Right ventricle myocardium inferior (tissue), 1 donor: ENCODE measurements at places on chromosomes 3 and 15. TPM values are rescaled to one million over a fixed set of nuclear protein-coding genes. Genes with fewer than 3 reads are reported as not detected.
A peak's percentile ranks its signal among the peaks of the same experiment; 100 is the strongest.

GRCh38 chr3:169539856-169540255 is 123.7 kb downstream of the MECOM start:
- DNase-seq = no peak

GRCh38 chr15:44312108-44312507 is 23.6 kb downstream of the GOLM2 start:
- DNase-seq = no peak

Gene GRAMD1C
- 2.4 TPM for total RNA-seq

Gene LMCD1
- 48.1 TPM for total RNA-seq

GRCh38 chr3:173785004-173785403 is 387.5 kb downstream of the NLGN1 start:
- no peak for DNase-seq

DNA sequence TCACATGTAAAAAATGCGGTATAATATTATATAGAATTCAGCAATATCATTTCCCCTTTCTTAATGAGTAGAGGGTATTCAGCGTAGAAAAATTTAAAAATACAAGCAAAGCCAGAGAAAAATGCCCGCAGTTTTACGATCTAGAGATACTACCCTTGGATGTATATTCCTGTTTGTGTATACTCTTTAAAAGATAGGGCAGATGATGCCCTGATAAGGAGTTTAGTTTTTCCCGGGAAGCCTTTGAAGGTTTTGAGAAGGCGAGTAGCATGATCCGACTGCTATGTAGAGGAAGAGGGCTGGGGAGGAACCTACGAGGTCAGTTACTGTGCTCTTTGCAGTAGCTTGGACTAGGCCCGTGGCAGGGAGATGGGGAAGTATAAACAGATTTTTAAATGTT is 1.2 kb downstream of the YEATS2 start:
- no peak for DNase-seq

Gene ACKR2
- total RNA-seq = 0.89 TPM

- no peak for DNase-seq
Measured at GRCh38 chr3:194685065-194685717, 492 bp upstream of the FAM43A start.

- DNase-seq = no peak
Measured at GRCh38 chr15:38549222-38549621, 15.4 kb downstream of the RASGRP1 start.

Gene IL16
- 3.7 TPM for total RNA-seq

Gene KLHL40
- total RNA-seq = not detected

- DNase-seq = no peak
Measured at GRCh38 chr15:29664406-29664805, 157.9 kb downstream of the TJP1 start.

DNA sequence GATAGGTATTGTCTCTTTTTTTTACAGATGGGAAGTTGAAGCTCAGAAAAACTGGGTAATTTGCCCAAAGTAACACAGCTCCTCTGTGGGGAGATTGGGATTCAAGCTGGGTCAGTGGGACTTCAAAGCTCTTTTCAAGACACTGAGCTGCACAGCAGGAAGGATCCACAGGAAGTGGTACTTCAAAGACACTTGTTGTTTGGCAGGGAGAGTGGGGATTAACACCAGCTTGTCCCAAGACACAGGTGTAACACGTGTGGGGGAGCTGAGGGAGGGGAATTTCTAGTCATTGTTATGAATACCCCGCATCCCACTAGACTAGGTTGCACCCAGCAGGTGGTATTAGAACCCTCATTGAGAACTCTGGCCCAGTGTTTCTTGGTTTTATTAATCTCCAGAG is 116.0 kb downstream of the FOXB1 start:
- DNase-seq = no peak

- DNase-seq = no peak
Measured at GRCh38 chr15:40330368-40330836, 6.9 kb downstream of the INAFM2 start.

DNA sequence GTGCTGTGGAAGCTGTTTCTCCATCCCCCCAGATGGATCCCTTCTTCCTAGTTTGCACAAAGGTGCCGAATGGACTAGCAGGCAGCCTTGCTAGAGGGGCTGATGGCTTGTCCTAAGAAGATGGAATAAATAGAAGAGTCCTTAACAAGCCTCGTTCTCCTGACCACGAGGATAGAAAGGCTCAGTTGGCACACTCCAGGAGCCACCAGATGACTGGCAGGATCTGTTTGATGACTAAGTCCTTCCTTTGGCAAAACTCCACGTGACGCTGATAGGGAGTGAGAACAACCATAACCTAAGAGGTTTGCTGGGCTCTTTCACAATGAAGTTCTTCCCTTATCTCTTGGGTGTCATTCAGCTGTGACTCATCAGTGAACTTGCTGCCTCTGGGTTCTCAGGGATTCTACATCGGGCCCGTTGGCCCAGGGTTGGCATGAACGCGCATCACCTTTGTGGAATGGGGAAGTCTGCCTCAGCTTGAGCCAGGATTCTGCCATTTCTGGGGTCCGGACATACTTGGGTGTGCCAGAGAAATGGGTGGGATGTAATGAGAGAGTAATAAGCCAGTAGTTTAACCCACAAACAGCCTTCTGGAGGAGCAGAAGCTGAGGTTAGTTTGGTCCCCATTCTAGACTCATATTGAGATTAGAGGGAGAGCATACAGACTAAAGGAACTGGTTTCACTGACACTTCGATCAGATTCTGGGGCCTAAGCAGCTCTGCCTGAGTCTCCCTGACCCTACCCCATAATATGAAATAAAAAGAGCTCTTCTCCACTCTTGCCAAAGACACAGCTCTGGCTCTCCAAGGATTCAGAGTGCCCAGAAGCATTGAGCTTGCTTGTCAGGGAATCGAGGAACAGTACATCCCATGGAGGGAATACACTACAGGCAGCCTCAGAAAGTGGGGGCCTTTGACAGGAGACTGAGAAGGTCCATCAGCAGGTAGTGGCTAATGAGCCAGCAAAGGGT is 2.0 kb upstream of the MELTF start:
- no peak for DNase-seq

DNA sequence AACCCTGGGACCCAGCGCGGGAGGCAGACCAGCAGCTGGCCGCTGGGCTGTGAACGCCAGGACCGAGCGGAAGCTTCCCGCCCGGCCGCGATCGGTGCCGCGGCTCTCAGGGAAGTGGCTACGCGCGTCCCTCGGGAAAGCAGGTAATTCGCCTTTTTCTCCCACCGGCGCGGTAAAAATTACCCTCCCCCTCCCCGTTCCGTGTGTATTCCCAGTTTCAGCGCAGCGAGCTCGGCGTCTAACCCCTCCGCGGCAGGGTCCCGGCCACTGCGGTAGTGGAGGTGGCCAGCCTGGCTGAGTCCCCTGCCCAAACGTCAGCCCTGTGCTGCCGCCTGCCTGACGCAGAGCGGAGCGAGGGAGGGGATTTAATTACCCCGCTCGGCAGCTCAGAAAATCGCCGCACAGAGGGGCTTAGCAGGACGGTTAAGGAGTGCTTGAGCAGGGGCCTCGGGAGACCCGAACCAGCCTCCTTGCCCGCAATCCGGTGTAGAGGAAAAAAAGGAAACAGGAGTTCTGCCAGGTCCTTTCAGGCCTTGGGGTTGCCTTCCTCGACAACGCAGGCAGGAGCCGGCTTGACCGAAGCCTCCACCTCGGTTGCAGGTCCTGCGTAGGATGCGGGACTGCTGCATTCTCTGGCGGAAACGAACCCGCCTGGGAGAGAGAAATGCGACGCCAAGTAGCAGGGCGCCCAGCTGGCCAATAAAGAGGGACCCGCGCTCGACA is 2.9 kb downstream of the GATA2 start:
- DNase-seq = peak; percentile 73

Gene CDHR4
- total RNA-seq = not detected

Gene DHX30
- total RNA-seq = 47.2 TPM

- no peak for DNase-seq
Measured at GRCh38 chr3:112409041-112409440, 76.1 kb downstream of the CD200 start.

DNA sequence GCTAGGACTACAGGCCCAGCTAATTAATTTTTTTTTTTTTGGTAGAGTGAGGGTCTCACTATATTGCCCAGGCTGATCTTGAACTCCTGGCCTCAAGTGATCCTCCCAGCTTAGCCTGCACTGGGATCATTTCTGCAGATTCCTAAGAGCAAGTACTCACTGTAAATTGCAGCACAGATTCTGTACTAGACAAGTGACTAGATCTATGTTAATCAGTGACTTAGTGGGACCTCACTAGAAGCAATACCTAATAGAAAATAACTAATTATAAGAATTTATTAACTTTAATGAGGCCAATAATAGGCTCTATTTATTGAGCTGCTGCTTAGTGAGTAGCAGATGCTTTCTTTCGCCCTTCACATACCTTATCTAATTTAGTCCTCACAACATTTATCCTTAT is 10.6 kb upstream of the UTS2B start:
- no peak for DNase-seq

DNA sequence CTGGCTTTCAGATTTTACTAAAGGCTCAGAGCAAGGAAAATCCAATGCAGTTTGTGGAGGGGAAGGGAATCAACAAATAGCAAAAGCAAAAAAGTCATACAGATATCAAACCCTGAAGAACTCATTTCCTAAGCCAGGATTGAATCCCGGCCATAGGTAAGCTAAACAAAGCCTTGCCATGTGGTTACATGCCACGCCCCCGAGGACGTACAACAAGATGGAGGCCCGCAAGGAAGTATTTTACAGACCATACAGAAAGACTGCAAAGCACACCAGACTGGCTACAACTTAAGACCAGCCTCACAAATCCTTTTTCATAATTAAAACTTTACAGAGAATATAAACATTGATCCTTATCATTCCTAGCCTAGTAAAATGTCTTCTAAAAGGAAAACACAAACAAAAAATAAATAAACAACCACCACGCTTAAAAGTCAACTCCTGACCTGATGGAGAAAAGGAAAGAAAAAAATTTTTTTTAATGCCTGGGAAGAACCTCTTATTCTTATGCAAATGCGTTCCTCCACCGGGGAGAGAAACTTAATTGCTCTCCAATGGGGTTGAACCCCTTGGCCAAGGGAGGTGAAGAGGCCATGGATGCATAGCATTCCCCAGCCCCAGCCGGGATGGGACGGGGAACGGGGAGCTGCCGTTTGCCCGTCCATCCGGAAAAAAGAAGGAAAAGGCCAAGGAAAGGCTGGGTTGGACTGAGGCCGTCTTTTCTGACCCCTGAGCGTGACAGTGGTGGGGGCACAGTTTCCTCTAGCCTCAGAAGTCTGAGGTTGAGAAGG is 39.3 kb downstream of the IL1RAP start:
- no peak for DNase-seq

DNA sequence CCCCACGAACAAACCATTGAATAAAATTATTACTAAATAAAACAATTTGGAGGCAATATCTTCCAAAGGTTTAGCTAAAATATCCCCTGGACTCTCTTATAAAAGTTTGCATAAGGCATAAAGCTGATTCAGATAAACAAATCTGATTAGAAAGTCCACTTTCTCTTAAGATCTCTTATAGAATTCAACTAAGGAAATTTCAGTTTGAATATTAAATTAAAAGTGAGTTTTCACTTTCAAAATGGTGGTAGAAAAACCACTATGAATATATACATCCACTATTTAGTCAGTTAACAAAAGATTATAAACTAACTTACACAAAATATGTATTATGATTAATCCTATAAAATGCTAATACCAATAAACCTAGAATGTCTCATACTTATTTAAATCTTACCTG is 424.9 kb downstream of the MECOM start:
- DNase-seq = no peak

GRCh38 chr3:48715174-48715800 is 1.7 kb downstream of the IP6K2 start:
- DNase-seq = no peak

GRCh38 chr3:167611718-167612117 is 42.0 kb downstream of the WDR49 start:
- DNase-seq = no peak

DNA sequence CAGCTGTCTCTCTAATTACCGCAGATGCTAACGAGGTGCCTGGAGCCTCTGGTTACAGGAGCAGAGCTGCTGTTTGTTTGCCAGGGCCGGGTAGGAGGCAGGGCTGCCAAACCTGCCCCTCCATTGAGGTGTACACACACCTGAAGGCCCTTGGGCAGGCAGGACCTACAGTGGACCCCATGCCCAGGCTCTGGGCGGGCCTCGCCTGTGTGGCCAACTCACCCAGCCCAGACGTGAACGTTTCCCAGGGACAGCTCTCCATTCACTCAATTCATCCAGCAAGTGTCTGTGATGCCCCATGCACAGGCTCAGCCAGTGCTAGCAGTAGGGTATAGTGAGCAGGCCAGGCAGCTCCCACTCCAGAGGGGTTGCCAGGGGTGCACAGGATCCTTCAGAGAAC is 43.7 kb downstream of the PLXNA1 start:
- DNase-seq = peak; percentile 54

GRCh38 chr15:39580485-39581241 is at the start of gene THBS1:
Gene THBS1 (plus strand): TSS chr15:39581079. CDS start chr15:39581858, 779 bp downstream.
- DNase-seq = peak; percentile 90

Gene GOLGA8G
- not detected for total RNA-seq

GRCh38 chr3:147007736-147008245 is 398.6 kb downstream of the ZIC4 start:
- no peak for DNase-seq

Gene SCN11A
- total RNA-seq = 0.08 TPM

DNA sequence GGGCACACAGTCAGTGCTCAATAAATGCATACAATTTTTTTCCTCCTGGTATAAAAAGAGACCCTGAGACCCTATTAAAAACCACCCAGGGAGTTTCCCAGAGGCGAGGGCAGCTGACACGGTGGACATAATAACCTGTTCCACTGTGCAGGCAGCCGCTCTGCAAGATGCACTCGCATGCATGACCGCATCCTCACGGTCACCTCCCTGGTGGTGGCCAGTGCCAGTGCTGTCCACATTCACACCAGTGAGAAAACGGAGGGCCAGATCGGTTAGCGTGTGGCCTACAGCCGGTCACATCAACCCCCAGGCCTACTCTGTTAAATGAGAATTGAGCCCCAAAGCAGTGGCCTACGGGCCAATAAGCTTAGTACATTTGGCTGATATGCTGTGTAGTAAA is 24.8 kb downstream of the SH3BP5 start:
- DNase-seq = no peak

Gene LSMEM2
- 29.8 TPM for total RNA-seq

DNA sequence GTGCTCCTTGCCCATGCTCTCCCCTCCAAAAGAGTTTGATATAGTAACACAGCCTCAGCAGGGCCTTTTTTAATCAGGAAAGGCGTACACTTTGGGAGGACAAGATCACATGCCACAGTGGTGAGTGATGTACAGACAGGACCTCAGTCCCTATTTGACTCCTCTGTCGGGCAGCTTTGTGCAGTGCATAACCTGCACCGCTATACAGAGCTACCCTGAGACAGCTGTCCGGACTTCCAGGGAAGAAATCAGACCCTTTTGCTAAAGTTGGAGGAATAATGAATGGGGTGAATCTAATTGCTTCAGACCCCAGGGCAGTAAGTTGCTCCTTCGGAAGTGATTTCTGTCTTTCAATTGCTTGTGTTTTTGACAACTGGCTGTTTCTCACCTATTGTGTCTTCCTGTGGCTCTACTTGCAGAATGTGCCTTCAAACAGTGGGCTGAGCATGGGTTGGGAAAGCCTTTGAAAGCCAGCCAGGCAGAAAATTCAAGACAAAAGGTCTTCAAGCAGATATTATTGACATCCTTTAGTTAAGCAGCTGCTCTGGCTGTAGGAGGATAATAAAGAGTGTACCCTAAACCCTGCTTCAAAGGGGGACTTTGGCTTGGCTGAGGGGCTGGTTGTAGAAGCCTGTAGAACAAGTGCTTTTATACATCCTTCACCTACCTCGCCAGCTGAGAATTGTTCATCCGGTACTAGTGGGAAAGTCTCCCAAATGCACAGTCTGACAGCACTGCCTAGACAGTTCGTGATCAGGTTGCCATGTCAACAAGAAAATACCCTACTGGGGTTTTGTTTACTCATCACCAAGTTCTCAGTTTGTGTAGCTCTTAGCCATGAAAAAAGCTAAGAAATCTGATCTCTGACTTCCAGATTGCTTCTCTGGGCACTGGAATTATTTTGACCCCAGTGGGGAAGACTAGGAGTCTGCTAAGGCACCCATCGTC is 35.1 kb downstream of the SNTN start:
- no peak for DNase-seq
